Activated CD8-positive, alpha-beta memory T cell treated with anti-CD3 and anti-CD28 coated beads for 1 hour (primary cell): ENCODE measurements at places on chromosomes 5 and 9.

DNA sequence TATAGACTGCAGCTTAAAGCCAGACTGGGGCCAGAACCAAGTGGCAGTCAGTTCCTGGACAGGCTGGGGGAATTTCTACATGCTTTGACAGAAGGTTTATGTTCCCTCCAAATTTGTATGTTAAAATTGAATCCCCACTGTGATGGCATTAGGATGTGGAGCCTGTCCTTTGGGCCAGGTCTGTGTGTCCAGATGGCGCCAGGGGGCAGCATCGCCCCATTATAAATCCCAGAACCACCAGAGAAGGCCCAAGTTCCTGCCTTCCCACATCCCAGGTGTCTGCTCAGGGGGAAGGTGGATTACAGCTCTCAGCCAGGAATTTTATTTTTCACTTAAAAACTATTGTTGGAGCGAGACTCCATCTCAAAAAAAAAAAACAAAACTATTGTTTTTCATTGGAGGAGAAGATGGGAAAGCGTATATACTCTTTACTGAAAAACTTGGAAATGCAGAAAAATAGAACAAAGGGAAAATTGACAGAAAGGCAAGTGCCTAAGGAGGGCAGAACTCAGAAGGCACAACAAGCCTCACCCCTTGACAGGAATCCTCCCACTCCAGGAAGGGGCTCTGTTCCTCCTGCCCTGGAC is 5.0 kb downstream of the IL3 start:
- DNase-seq, result no peak

- no peak for DNase-seq
These were observed 123.8 kb upstream of the LPCAT1 start for GRCh38 chr5:1647580-1647979.

DNA sequence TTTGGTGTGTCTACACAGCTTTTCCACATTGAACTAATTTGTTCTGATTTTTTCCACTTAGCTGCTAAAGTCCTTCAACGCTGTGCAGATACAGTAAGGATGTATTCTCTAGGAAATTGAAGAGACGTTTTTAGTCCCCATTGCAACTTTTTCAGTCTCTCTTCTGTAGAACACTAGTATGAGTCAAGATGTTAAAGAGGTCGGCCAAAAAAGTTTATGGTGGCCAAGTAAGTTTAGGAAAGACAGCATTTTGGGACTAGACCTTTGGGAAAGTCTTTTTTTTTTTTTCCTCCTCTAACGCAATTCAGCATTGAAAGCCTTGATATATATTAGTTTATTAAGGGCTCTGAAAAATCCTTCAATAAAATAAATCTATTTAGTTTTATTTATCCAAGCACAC is 243.5 kb upstream of the FBXL7 start:
- DNase-seq, result no peak

DNA sequence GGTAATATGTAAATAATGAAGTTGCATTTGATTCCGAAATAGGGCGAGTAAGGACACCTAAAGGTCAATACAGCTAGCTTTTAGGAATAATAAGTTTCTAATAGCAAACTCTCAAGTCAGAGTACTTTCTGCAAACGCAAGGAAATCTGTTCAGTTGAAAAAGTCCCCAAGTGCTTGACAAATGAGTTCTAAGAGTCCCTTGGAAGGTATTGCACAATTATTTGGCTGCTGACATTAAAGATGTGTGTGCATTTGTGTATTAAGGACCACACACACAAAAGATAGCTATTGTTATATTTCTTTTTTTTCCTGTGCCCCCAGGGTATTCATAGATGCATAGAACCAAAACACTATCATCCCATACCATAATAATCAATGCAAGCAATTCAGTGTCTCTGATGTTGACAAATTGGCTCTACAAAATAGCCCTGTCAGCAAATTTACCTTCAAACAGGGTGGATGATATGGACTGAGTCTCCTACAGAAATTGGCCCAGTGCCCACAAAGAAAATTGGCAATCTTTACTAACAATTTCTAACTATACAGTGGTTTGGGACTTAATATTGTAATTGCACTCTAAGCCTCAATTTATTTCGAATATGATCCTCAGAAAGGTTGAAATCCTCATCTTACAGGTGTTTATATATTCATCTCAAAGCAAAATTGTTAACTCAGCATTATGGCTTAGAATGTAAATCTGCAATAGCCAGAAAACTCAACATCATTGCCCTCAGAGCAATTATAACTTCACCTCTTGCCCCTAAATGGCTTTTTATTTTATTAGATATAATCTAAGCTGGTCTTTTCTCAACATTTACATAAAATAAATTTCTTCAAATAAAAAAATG is 827.2 kb downstream of the MAT2B start:
- no peak for DNase-seq

DNA sequence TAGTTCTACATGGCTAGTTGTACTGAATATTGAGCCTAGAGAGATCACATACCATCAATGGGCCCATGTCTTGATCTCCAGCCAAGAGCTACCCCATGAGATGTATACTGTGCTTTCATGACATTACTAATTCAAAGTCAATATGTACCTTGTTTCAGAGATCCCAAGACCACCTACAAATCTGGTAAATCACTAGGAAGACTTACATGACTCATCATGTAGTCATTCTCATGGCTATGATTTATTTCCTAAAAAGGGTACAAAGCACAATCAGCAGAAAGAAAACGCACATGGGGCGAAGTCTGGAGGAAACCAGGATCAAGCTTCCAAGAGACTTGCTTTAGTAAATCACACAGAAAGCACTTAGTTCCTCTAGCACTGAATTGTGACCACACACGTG is 103.0 kb downstream of the PCSK5 start:
- no peak for DNase-seq

GRCh38 chr9:127438394-127438793 is 12.8 kb downstream of the RPL12 start:
- DNase-seq, result no peak

GRCh38 chr5:103117471-103117991 is 2.4 kb downstream of the GIN1 start:
- DNase-seq, result no peak

DNA sequence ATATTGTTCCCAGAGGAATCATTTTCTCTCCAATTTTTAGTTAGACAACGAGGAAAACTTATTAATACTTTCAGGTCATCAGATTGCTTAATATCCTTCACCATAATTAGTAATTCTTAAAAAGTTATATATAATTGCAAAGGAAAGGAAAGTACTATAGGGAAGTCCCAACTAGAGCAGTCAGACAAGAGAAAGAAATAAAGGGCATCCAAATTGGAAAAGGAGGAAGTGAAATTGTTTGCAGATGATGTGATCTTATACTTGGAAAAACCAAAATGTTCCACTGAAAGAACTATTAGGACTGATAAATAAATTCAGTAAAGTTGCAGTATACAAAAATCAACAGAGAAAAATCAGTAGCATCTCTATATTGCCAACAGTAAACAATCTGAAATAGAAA is 223.5 kb upstream of the MEF2C start:
- no peak for DNase-seq

GRCh38 chr5:151155775-151156506 is 1.6 kb downstream of the ANXA6 start:
- DNase-seq, result no peak

- DNase-seq, result no peak
These were observed 114.2 kb downstream of the RGS3 start for GRCh38 chr9:113577525-113578261.

GRCh38 chr9:120156376-120156775 is 423.6 kb downstream of the CDK5RAP2 start:
- DNase-seq, result no peak

DNA sequence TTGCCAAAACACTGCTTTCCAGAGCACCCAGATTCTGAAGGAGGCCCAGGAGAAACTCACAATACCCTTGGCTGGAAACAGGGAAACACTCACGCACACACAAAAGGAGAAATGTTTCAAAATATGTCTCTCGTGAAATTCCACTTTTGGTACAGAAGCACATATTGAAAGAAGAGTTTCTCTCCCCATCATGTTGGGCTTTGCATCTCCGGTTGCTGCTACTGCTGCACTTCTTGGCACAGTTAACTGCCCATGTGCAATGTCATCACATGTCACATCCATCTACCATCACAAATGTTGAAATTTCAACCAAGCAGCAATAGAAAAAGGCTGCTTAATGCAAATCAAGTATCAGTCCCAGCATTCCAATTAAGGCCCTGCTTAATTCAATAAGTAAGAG is 72.1 kb downstream of the ABCA1 start:
- DNase-seq, result no peak

- no peak for DNase-seq
These were observed 46.3 kb downstream of the PAM start for GRCh38 chr5:102801371-102801770.

- DNase-seq, result no peak
These were observed 188.1 kb upstream of the PTGER4 start for GRCh38 chr5:40491644-40492043.

DNA sequence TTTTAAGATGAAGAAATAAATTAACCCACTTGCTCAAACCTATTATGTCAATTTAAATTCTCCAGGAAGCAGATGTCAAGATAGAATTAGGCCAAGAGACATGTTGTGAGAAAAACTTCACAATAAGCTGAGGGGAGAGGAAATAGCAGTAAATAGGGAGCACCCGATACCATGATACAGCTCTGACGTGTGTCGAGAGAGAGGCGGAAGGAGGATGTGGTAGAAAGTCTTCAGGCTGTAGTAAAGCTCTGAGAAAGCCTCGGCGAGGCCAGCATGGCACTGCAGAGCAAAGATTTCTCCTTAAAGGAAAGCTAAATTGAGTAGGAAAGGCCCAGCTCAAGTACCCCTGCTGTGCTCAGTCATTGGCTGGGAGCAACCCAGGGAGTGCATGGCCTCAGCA is 6.0 kb upstream of the PUM3 start:
- DNase-seq, result no peak

GRCh38 chr5:56011835-56012234 is 17.1 kb upstream of the IL6ST start:
- DNase-seq, result no peak

- DNase-seq, result no peak
These were observed 53.1 kb downstream of the TLE1 start for GRCh38 chr9:81636255-81636599.

DNA sequence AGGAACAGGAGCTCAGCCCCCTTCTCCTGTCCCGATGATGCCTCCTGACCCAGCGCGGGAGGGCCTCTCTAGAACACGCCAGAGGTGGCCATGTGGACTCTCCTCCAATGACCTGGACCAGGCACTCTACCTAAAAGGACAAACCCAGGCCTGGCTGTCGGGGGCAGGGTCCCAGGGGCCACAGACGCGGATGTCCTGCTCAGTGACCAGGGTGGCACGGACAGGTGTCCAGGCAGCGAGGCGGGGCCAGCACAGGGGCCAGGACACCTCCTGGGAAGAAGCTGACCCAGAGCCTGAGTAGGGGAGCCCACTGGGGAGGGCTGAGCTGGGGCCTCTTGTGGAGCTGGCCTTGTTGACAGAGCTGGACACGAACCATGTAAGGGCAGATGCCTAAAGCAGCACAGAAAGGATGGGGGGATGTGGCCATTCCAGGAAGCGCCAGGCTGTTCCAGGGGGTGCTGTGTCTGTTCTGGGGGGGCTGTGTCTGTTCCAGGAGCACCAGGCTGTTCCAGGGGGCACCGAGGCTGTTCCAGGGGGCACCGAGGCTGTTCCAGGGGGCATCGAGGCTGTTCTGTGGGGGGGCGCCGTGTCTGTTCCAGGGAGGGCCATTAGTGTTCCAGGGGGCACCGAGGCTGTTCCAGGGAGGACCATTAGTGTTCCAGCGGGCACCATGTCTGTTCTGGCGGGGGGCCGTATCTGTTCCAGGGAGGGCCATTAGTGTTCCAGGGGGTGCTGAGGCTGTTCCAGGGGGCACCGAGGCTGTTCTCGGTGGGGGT is 30.5 kb downstream of the EXD3 start:
- no peak for DNase-seq

DNA sequence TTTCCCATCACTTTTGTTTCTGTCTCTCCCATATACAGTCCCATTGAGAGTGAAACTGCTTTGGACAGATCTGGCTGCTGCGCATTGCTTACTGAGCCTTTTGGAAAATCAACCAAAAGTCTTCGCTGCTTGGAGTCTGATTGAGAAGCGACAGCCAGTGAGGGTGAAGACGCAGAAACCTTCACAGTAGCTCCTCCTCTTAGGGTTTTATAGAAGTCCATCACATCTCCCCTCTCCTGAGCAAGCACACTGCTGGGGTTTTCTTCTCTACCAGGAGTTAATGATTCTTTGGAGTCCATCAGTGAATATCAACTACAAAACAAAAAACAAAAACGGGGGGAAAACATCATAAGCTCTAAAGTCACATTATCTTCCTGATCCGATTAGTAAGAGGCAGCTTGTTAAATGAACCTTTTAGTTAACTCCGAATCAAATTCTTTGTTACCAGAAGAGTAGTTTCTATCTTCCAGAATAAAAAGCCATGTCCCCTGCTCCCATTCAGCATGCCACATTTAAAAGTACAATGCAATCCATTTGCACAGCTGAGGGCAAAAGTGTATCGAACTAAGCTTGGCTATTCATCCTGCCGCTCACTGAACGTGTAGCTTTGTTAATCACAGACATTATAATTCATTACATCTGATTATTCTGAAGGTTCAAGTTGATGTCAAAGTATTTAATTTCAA is 2.8 kb downstream of the NR3C1 start:
- no peak for DNase-seq

DNA sequence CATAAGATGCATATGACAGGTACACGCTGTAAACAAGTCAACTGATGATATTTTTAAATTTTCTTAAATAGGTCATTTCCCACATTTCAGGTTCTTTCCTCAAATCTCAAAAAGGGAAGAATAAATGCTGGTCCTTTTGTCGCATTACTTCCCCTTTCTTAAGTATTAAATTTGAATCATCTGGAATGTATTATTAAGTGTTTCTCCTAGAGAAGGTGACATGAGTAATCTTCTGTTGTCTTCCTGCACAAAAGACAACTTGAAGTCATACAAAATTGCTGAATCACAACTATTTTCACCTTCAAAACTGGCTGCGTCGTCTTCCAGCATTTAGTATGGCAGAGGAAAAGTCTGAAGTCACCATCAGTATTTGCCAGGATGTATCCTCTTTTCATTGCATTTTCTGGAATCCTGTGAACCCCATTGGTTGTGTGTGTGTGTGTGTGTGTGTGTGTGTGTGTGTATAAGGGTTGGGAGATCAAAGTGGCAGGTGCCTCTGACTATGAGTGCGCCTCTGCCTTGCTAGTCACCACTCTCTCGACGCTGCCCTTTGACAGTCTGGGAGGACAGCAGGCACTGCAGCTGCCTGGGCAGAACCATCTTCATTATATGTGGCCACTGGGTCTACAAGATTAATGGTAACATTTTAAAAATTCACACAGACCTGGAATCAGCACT is 86.9 kb downstream of the MVB12B start:
- DNase-seq, result no peak
